Thoracic aorta (tissue), 2 donors: ENCODE measurements at places on chromosomes 11 and 22.

- DNase-seq: no peak
These were observed 89.7 kb downstream of the MYEOV start for GRCh38 chr11:69383372-69384250.

GRCh38 chr11:116093481-116094270 is 589.5 kb upstream of the CADM1 start:
- no peak for DNase-seq

DNA sequence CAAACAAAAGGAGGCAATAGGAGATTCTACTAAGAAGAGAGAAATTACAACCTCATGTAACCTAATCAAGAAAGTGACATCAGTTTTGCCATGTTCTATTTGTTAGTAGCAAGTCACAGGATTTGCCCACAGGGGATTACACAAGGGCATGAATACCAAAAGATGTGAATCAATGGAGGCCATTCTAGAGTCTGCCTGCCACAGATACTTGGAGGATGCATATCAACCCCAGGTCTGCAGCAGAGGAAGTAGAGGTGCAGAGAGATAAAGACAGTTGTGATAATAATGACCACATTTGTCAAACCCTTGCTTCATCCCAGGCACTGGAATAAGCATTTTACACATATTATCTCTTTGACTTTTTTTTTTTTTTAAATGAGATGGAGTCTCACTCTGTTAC is 2.4 kb upstream of the ASCC2 start:
- no peak for DNase-seq

DNA sequence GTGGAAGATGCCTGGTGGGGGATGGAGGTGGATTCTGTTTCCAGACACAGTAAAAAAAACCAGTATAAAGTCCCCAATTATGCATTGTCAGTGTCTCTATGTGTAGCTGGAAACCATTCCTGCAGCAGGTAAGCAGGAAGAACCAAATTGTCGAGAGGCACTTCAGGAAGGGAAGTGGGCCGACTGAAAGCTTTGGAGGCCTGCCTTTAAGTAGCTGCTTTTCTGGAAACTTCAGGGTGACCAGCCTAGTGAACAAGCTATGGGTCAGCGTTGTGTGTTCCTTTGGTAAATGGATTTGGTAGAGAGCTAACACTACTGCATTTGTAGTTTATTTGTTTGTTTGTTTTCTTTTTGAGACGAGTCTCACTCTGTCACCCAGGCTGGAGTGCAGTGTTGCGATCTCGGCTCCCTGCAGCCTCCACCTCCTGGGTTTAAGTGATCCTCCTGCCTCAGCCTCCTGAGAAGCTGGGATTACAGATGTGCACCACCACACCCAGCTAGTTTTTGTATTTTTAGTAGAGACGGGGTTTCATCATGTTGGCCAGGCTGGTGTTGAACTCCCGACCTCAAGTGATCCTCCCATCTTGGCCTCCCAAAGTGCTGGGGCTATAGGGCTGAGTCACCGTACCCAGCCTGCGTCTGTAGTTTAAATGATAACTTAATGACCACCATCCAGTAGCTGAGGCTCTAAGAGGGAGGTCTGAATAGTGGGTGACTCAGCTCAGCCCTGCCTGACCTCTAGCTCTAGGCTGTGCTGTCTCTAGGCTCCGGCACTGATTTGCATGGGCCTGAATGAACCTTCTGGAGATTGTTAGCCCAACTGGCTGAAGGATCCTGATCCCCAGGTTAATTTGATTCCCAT is 12.8 kb downstream of the PTPRJ start:
- DNase-seq: no peak

DNA sequence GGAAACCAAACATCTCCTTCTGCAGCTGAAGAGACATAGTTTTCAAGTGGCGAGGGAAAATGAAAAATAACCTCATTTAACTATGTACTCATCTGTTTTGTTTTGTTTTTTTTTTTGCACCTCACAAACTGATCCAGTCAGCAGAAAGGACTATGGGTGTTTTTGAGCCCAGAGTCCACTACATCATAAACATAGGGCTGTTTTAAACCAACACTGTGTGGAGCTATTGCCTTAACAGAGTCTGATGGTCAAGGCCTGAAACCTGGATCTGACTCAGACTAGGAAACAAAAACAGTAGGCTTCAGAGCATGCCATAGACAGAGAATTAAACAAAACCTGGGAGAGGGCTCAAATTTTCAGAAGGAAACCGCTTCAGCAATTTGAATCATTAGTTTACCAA is 99.3 kb upstream of the FSHB start:
- DNase-seq: no peak

GRCh38 chr22:49880281-49880680 is 26.6 kb downstream of the ZBED4 start:
- DNase-seq: no peak

- no peak for DNase-seq
These were observed 924.6 kb downstream of the BRD1 start for GRCh38 chr22:48902983-48903650.

DNA sequence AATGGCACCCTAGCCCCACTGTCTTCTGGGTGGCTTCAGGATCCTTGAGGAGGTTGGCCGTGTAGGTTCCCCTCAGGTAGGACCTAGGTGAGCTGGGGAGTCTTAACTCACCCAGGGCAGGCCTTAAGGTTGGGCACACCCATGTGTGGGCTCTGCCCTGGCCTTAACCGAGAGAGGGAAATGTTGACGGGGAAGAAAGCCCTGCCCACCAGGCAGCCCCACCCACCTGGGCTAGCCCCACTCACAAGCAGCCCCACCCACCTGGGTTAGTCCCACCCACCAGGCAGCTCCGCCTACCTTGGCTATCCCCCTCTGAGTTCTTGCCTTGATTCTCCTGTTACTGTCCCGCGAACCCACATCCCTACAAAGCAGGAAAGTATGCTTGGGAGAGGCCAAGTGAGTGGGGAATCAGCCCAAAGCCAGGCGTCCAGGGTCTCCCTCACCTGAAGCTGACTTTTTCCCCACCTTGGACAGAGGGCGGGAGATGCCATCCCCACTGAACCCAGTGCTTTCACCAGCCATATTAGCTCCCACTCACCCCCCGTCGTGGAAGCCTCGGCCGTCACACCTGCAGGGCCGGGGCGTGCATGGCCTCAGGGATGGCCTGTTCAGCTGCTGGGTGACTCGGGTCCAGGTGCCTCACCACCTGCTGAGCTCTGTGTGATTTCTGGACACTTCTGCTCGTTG is at the start of gene MYEOV:
TSS of gene MYEOV (plus strand) at position 337 of the 687 bp plus-strand sequence. CDS start 1,200 bp downstream, outside the sequence.
- DNase-seq: no peak

GRCh38 chr22:41875531-41876270 is 39.2 kb downstream of the SHISA8 start:
- no peak for DNase-seq

- no peak for DNase-seq
These were observed 1.7 kb upstream of the RHOD start for GRCh38 chr11:67054836-67055523.

DNA sequence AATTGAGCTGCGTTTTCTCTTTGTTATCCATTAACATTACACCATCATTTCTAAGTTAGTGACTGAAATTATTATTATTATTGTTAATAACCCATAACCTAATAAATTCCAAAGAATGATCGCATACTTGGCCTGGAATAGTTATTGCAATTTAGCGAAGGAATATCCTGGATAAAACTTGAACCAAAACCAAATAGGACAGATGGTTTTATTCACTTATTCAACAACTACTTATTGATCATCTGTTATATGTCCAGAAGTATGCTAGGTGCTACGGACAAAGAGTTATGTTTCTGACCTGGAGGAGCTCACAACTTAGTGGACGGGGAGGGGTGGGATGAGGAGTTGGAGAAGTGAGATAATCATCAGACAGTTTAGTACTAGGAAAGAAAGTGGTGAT is 44.8 kb upstream of the ARHGAP20 start:
- no peak for DNase-seq

- DNase-seq: no peak
These were observed 452.0 kb downstream of the JRKL start for GRCh38 chr11:96841792-96842191.

- DNase-seq: no peak
These were observed 59.4 kb upstream of the NNMT start for GRCh38 chr11:114236829-114237228.

DNA sequence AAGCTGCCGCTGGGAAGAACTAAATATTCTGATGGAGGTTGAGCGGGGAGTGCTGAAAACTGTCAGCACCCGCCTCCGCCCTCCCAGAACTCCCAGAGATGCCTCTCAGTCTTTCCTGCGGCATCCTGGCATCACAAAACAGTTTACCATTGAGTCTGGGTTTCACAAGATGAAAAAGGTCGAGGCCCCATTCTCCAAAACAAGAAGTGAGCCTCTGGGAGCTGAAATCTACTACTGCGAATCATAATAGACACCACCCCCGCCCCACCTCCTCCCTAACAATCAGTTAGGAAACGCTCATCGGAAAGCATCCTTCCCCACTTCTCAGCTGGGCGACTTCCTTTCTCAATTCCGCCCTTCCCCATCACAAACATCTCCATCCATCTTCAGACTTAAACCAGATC is 1.0 kb downstream of the SUN2 start:
- DNase-seq: no peak

- DNase-seq: no peak
These were observed 16.9 kb upstream of the RAC2 start for GRCh38 chr22:37260901-37261336.

GRCh38 chr11:17588721-17589120 is 41.7 kb downstream of the OTOG start:
- DNase-seq: no peak

DNA sequence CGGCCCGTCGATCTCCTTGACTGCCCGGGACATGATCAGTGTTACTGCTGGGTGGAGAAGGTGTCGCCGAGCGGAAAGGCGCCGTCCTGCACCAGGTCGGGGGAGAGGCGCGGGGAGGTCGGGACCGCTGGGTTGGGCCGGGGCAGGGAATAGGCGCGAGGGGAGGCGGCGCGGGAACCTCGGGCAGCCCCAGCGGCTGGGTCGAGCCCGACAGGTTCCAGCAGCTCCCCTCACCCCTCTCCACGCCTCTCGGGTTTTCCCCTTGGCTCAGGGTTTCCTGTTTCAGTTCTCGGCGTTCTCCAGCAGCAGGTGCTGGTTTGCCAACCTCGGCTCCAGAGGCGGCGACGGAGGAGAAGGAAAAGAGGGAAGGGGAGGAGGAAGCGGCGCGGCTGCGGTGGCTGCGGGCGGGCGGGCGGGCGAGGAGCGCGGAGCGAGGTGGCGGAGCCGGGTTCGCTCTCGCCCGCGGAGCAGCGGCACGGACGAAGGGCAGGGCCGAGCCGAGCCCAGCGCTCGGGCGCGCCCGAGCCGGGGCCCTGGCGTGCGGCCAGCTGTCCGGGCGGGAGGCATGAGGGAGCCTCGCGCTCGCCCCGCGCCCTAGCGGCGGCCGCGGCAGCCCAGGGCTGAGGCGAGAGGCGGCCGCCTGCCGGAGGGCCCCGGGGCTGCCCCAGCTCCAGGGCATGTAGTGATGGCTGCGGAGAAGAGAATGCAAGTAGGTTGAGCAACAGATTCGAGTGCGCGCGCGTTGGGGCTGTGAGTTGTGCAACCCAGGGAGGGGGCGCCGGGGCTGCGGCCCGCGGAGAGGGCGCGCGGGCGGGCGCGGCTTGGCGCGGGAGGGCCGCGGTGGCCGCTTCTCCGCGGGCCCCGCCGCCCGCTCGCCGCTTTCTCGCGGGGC is at the start of gene ZC3H12C:
TSS of gene ZC3H12C (plus strand) at position 878 of the 892 bp plus-strand sequence. CDS start 20 bp downstream, outside the sequence.
- peak; percentile 60 for DNase-seq

DNA sequence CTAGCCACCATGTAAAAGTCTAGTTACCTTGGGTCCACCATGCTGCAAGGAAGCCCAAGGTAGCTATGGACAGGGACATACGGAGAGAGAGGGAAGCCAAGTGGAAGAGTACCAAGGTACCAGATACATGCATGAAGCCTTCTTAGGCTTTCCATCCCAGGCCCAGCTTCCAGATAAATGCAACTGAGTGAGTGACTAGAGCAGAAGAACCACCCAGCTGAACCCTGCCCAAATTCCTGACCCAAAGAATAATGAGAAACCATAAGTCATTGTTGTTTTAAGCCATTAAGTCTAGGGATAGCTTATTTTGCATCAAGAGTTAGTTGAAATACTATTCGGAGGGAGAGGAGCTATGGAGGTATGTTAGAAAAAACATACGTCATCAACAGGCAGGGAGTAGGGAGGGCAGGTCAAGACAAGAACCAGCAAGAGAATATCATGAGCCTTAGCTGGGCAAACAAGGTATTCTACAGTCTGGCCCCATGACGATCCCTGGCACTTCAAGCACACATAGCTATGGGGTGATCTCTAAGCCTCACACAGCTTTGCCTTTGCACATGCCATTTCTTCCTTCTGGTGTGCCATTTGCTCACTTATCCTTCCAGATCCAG is 36.5 kb upstream of the APLNR start:
- DNase-seq: no peak

GRCh38 chr11:78218707-78219492 is 30.2 kb downstream of the USP35 start:
- DNase-seq: no peak

- no peak for DNase-seq
These were observed 304.6 kb downstream of the OPCML start for GRCh38 chr11:133227632-133228111.

DNA sequence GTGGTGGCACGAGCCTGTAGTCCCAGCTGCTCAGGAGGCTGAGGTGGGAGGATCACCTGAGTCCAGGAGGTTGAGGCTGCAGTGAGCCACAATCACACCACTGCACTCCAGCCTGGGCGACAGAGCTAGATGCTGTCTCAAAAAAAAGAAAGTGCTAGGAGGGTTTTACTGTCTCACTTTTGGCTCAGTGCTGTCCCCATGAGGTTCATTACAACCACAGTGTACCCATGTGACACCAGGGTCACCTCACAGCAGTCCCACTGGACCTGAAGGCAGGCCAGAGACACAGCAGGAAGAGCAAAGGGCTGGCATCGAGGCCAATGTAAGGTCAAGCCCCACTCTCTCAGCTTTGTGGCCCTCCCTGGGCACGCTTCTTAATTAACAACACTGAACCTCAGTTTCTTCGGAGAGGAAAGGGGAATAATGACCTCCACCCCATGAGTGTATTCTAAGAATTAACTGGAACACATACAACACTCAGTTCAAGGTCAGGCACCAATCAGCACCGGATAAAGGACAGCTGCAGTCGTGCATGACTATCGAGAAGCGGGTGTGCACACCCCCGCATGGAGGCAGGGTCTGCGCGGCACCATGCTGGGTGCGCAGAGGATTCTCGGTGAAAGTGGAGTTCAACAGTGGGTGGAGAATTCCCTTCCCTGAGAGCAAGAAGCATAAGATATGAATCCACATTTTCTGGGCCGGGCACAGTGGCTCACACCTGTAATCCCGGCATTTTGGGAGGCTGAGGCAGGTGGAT is 30.9 kb upstream of the BAIAP2L2 start:
- DNase-seq: no peak

GRCh38 chr11:709109-709997 is 3.3 kb downstream of the EPS8L2 start:
- DNase-seq: no peak

GRCh38 chr22:48490500-48491411 is 1336.9 kb downstream of the BRD1 start:
- DNase-seq: no peak
